ENCODE measurements at places on chromosomes 7 and 10.

GRCh38 chr10:125252937-125253336 lies 92.6 kb upstream of the CTBP2 start:
- no peak for DNase-seq

DNA sequence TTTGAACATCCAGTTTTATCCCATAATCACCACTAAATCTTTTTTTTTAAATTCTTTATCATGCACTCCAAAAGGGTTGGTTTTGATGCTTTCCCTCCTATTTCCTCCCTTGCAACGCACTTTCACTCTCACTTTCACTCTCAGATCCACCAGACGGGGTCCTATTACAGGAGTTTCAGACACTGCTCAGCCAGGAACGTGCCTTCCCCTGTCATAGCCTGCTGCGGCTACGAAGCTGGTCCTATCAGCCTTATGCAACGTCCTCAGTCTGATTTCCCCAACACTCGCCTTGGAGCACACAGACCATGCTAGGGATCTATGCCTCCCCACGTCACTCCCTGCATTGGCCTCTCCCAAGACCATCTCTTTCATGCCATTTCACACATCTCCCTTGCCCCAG lies 23.4 kb downstream of the ZPBP start:
- DNase-seq: no peak

DNA sequence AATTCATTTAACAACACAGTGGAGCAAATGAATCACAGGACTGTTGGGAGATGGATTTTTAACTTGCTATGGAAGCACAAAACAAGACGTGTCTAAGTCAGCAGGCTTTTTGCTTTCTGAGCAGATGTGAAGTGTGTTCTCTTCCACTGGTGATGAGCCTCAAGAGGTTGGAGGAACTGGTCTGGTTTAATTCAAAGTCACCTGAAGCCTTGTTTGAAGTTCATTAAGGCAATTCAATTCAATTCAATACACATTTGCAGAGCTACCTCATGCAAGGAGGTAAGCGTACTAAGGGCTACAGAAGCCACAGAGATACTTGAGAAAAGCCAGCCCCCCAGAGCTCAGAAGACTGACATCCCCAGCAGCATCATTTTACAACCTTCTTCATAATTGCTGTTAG lies 68.4 kb upstream of the PALS2 start:
- DNase-seq: no peak

DNA sequence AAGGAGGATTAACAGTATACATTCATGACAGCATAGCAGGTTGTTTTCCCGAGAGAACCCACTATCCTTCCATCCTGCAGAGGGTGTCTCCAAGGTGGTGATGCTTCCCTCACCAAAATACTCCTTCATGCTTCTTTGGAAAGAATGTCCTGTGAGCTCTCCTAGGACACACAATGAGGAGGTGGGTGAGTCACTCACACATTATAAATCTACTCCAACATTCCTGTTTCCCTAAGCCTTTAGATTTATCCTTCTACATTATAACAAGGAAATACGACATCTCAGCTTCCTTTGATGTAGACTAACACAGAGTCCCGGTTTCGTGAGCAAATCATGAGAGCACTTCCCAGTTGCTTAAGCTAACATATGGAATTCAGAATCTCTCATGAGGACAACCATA lies 689.7 kb upstream of the CELF2 start:
- no peak for DNase-seq
